ENCODE measurements at places on chromosomes 2 and 18. TPM values are rescaled to one million over a fixed set of nuclear protein-coding genes. Genes with fewer than 3 reads are reported as not detected.

DNA sequence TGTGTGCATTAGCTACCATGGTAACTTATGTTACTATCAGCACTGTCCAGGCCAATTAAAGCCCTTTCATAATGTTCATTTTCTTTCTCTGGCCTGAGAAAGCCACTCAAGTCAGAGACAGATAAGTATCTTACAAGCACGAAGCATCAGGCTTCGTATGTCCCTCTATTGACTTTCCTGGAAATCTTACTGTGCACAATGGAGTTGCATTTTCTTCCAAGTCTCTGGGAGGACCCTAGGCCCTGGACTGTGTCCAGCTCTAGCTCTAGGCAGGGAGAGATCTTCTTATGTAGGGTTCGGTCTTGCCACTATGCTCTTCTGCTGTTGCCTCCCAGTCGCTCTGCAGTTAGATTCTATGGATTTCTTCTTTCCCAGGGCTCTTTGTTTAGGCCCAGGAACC is 40.0 kb upstream of the ITGA6 start:
- DNase-seq = no peak

OR6B2 gene
- not detected for total RNA-seq

- DNase-seq = no peak
Measured at GRCh38 chr2:159157361-159158209, 128.9 kb downstream of the WDSUB1 start.

DNA sequence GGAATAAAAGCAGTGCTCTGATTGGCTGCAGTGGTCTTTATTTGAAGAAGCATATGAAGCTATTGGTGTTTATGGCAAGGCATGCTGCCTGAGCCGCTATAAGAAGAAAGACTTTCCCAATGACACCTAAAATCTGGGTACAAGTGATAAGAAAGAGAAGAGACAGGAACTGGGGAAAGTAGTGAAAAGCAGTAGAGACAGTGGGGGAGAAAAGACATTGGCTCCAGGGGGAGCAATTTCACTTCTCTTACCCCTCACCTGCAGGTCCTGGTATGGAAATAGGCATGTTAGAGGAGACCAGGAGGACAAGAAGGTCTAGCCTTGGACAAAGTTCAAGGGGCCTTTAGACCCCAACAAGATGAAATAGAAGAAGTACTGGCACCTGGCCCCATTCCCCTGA is 47.1 kb downstream of the PLCL1 start:
- DNase-seq = no peak
